HFFc6 (cell line): ENCODE measurements at places on chromosomes 7 and 10.

- no peak for DNase-seq
Measured at GRCh38 chr10:133060022-133060421, 27.7 kb upstream of the ADGRA1 start.

DNA sequence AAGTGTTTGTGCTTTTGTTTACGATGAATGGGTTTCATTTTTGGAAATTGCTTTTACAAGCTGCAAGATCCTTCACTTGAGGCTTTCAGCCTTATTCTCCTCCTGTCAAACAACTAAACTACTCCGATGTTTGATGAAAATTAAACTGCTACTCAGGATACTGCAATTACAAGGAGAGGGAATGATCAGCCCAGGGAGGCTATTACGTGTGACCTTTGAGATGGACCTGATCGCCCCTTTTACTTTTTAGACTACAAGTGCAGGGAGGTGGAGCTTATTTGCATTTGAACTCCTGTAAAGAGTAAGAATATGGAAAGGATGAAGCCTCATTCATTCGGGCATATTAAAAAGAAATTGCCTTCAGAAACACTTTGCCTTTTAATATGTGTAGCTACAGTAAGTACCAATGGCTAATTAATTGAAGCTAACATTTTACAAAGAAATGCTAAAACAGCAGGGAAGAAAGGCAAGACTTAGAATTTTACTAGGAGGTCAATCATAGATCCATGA is 219.1 kb downstream of the PHTF2 start:
- no peak for DNase-seq

- DNase-seq: no peak
Measured at GRCh38 chr10:25017154-25017590, 760 bp downstream of the THNSL1 start.

DNA sequence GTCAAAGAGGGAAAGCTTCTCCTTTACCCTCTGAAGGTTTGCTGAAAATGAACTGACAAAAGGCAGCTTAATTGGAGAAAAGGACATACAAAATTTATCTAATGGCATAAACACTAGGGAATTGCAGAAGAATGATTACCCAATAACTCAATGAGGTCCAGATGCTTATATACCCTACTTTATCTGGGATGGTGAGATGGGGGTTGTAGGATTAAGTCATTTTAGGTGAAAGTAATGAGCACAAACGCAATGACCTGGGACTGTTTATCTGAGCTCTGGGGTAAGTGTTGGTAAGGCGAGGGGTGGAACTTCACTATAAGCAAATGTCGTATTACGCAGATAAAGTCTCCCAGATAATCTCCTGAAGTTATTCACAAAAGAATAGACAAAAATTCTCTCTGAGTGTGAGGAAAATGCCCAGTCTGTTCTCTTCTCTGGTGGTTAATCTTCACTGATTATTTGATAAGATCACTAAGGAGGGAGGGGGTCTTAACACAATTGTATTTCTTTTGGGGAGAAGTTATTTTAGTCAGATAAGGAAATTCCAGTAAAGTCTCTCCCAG is 1067.8 kb downstream of the DNAJB9 start:
- no peak for DNase-seq

DNA sequence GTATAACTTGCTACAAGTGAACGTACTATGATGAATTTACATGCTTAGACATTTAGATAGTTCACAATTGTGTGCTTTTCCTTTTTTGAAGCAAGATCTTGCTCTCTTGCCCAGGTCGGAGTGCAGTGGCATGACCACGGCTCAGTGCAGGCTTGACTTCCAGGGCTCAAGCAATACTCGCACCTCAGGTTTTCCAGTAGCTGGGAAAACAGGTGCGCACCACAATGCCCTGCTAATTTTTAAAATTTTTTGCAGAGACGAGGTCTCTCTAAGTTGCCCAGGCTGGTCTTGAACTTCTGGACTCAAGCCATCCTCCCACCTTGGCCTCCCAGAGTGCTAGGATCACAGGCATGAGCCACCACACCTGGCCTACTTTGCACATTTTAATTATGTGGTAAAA is 1.8 kb downstream of the GPR15LG start:
- DNase-seq: no peak

DNA sequence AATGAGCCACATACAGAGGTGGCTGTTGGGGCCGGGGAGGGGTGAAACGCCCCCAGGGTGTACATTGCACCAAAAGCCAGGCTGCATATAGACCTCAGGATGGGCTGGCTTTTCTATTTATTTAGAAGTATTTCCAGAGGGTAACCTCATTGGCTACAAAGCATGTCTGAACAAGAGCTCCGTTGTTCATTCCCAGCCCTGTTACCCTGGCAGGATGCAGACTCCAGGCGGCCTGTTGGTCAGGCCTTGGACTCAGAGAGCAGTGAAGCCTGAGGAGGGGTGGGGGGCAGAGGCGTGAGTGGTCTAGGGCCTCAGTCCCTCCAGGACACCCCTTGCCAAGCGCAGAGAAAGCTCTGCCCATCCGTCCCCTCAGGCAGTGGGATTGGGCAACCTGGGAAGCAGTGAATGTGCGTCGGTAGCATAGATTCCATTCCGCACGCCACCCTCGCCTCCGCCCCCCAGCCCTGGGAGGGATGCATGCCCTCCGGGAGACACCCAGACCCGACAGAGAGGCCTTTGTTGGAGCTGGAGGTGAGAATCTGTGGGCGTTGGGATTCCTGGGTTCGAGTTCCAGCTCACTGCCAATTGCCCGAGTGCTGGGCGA is 41.9 kb downstream of the TCF7L2 start:
- DNase-seq: no peak
